ENCODE measurements at places on chromosomes 5 and 9.

GRCh38 chr5:21704974-21705668 lies 1148.0 kb downstream of the CDH12 start:
- no peak for DNase-seq

- no peak for DNase-seq
Measured at GRCh38 chr5:119820016-119820415, 190.7 kb downstream of the FAM170A start.

DNA sequence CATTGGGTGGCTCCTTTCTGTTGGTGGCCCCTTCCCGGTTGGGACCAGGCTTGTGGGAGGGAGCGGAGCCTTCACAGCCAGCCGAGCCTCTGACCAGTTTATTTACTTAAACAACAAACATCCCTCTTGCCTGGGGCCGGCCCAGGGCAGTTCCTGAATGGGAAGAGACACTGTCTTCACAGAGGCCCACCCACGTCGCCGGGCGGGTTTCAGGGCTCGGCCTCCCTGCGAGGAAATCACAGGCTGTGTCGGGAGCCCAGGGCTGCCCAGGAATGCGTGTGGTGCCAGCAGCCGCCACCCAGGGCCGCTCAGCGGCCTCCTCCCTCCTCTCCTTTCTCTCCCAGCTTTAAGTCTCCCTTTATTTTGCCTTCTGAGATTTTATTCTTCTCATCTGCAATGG lies 132.5 kb downstream of the HSD17B3 start:
- no peak for DNase-seq

DNA sequence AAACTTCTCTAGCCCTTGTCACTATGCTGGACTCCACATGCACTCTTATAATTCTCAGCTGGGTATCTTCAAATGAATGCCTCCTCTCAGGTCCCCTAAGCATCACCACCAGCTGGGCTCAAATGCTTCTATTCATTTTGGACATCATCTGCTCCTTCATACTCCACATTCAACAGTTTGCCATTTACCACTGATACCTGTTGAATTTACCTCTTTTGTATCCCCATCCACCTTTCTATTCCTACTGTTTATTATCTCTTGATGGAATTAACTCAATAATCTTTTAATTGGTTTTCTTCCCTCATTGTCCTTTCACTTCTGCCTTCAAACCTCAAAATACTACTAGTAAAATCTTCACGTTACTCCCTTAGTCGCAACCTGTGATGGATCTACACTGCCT lies 14.5 kb downstream of the RANBP6 start:
- no peak for DNase-seq

- DNase-seq: no peak
Measured at GRCh38 chr5:142325725-142326479, 1.1 kb upstream of the SPRY4 start.

DNA sequence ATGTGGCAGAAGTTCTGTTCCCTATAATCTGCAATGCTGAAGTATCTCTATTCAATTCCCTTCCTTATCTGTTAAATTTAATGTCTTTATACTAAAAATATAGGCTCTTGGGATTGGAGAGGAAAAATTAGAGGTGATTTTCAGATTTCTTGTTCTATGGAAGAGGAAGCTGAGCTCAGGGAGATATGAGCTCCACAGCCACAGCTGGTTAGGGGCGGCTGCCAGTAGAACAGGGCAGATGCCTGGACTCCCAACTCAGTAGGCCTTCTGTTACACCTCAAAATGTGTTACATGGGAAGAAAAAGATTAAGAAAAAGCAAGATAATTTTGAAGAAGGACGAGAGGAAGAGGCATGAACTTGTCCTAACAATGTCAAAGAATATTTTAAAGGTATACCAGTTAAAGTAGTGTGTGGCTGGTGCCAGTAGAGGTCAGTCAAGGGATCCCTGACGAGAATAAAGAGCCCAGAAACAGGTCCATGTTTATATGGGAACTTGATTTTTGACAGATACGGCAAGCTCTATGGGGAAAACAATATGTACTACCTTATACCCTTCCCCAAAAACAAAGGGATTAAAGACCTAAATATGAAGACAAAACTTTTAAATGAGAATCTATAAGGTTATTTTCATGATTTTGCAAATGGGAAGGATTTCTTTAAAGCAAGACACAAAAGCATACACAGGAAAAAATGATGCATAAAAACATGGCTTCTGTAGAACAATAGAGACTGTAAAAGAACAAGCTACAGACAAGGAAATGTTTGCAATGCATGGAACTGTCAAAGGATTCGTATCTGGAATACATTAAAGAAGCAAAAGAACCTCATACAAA lies 28.7 kb downstream of the DNAJC21 start:
- peak; percentile 49 for DNase-seq

DNA sequence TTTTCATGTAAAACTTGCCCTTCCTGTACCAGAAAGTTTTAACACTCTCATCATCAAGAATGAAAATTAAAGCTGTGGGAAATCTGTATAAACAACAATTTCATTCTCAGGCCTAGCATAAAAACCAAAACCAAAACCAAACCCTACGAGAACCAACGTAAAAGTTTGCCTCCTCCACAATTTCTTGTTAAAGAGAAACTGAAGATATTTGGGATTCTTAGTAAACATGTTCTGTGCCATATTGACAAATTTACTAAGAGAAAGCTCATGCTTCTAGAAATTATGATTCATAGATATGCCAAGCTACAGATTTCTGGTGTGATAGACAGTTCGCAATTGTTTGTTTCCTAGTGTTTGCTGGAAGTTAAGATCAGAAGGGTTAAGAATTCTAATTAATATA lies 801.0 kb upstream of the NUDT12 start:
- peak; percentile 34 for DNase-seq
